Fibroblast of pulmonary artery (primary cell): ENCODE measurements at places on chromosomes 16 and 17.
A peak's percentile ranks its signal among the peaks of the same experiment; 100 is the strongest.

DNA sequence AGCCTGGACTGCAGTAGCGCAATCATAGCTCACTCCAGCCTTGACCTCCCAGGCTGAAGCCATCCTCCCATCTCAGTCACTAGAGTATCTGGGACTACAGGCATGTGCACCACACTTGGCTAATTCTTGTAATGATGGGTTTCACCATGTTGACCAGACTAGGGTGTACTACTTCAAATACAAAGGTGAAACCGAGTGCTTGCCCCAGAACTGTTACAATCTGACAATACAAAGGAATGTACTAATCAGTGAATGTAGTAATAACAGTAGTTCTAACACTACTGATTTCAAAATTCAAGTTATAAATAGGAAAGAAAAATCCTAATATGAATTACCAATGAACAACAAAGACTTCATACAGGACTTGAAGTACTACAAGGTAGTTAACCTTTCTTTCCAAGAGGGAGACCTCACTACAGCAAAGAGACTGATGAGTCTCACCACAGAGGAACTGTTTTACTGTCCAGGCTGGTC is 24.4 kb downstream of the CRK start:
- no peak for DNase-seq

DNA sequence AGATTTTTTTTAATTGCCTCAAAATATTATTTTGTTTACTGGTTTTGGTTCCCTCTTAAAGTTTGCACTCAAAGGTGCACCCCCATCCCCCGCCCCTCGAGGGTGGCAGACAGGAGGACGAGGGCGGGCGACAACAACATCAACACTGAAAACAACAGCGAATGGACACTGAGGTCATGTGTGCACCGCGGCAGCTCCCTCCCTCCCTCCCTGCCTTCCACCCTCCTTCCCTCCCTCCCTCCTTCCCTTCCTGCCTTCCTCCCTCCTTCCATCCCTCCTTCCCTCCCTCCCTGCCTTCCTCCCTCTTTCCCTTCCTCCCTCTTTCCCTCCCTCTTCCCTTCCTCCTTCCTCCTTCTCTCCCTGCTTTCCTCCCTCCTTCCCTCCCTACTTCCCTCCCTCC is 1.5 kb upstream of the OSGIN1 start:
- DNase-seq = no peak

GRCh38 chr16:29877266-29877961 is 14.4 kb upstream of the CDIPT start:
- DNase-seq = peak; percentile 36

DNA sequence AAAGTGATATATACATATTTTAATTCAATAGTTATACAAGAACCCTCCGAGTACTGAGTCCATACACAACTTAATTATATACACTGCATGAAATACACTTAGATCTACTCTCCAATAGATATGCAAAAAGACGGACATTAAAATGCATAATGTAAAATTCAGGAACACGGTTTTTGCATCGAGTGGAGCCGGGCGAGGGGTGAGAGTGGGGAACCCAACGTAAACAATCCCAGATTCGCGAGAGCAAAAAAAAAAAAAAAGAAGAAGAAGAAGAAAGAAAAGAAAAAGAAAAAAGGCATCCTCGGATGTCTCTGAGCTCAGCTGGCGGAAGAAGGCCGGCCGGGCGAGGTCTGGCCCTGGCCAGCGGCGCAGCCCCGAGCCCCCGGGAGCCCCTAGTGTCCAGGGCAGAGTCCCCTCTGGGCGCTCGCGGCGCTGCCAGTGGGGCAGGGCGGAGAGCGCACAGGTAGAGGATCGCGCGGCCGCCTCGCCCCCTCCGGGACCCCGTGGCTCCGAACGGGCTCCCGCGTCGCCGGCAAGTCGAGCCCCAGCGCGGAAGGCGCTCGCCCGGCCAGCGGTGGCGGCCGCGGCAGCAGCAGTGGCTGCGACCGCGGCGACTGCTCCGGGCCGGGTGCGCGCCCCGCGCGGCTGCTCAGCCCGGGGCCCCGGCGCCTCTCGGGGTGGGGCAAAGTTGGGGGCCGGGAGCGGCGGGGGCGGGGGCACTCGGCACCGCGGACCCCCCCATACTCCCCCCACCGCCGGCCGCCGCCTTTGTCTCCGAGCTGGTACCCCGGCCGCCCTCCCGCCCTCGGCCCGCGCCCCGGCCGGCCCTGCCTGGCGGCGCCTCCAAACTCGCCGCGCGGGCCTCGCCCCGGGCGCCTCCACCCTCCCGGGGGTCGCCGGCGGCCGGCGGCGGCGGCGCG is 9.6 kb upstream of the ZFHX3 start:
- peak; percentile 47 for DNase-seq

DNA sequence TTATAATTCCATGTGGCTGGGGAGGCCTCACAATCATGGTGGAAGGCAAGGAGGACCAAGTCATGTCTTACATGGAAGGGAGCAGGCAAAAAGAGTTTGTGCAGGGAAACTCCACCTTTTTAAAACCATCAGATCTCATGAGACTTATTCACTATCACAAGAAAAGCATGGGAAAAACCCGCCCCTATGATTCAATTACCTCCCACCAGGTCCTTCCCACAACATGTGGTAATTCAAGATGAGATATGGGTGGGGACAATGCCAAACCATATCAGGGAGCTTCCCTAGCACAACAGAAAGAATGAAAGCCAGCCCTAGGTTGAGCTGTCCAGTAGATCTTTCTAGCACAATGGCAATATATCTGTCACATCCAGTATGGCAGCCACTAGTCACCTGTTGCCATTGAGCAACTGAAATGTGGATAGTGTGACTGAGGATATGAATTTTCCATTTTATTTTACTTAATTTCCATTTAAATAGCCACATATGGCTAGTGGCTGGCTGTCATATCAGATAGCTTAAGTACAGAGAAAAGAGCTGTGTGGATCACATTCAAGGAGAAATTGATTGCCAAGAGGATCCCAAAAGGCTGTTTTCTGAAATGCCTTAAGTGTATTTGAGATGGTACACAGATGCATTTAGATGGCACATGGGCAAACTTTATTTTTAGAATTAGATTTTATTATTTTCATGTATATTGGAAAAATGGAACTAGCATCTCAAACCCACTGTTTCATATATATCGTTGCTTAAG is 273.0 kb downstream of the GRIN2A start:
- DNase-seq = no peak

GRCh38 chr17:51147650-51148049 is 5.7 kb upstream of the NME1 start:
- DNase-seq = no peak

GRCh38 chr17:69175262-69175624 is 33.5 kb upstream of the ABCA6 start:
- no peak for DNase-seq

GRCh38 chr17:68603027-68603426 is 1.9 kb upstream of the FAM20A start:
- no peak for DNase-seq

GRCh38 chr16:87351320-87351698 is 32.3 kb downstream of the FBXO31 start:
- no peak for DNase-seq

- DNase-seq = no peak
These were observed 12.2 kb downstream of the N4BP1 start for GRCh38 chr16:48597563-48598387.

DNA sequence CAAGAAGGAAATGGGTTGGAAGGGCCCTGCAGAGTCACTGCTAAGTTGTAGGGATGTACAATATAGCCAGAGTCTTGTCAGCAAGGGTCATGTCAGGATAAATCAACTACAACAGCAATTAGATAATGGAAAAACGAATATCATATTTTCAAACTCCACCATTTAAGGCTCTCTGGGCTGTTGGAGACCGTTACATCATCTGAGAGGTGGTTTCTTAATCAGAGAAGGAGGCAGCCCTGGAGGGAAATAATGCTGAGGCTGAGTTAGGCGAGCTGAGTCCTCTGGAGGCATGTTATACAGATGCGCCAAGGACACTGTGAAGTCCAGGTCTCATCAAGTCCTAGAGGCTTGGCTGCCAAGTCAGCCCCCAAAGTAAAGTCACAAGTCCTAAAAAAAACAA is 30.3 kb downstream of the LYRM9 start:
- no peak for DNase-seq

DNA sequence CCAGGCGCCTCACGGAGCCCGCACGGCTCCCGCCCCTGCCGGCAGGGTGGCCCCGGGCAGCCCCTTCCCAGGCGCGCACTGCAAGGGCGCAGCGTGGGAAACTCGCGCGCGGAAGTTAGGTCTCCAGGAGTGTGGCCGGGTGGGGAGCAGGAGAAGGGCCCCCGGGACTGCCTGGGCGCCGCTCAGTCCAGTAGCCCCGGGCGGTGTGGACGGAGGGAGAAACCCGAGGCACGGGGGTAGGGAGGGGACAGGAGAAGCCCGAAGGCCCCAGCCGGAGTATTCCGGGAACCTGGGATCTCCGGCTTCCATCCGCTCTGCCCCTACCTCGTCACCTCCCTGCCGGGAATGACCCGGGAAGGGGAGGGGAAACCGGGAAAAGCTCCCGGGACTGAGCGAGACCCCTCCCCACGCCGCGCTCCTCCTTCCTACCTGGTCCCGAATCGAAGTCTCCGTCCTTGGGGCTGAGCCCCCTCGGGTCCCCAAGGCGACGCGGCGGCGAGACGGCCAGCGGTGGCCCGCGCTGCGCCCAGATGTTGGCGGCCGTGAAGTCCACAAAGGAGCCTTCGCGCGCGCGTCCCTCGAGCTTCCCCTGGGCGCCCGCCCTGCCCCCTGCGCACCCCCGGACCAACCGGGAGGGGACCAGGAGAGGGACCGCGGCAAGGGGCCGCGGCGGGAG is 418 bp downstream of the SOCS3 start:
- DNase-seq = peak; percentile 48

GRCh38 chr16:11470676-11471415 is 115.9 kb downstream of the LITAF start:
- peak; percentile 3 for DNase-seq

DNA sequence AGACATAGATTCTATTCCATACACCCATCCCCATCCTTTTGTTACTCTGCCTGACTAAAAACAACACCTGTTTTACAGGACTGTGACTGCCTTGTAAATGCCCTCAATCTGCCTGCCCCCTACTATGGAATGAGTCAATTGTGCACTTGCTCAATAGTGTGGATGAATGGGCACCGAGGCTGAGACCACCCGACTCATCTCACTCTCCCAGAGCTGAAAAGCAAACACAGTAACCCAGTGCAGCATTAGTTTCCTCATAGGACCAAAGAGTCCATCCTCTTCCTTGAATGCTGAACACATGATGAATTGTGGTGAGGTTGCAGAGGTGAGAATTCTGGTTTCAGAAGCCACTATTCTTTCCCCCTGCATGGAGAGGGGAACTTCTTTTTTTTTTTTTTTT is 233.7 kb downstream of the ZFHX3 start:
- DNase-seq = no peak

DNA sequence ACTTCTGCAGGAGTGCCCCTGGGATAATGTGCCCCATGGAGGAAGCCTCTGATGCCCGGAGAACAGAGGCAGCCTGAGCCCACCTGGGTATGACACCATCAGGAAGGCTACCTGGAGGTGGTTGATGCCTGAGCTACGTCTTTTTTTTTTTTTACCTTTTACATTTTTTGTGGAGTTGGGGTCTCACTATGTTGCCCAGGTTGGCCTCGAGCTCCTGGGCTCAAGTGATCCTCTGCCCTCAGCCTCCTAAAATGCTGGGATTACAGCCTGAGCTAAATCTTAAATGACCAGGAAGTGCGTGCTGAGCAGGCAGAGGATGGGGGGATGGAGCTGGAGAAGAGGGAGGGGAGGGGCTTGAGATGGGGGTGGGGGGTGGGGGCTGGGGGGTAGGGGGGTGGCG is 32.7 kb downstream of the ABCC6 start:
- DNase-seq = no peak

DNA sequence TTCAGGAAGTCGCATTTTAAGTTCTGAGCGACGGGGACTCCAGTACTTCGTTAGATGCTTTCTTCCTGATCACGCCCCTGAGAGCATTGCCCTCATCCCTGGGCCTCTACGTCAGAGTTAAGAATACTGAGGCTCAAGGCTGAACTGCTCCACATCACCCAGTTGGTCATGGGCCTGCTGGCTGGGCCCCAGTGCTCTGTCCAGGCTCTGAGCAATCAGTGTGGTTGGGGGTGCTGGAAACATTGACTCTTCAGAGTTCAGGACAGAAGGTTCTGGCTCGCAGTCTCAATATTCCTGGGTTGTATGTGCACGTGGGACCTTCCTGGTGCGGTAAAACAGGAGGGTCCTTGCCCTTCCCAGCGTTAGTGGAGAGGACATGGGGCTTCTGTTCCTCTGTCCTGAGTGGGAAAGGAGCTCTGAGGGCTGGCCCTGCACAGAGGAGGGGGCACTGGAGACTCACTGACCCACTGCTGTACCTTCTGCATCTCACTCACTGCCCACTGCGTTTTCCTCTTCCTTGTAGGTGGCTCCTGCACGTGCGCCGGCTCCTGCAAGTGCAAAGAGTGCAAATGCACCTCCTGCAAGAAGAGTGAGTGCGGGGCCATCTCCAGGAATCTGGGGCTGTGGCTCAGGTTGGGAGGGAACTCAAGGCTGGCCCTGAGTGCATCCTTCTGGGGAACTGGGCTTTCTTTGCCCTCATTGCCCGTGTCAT is 518 bp downstream of the MT1E start:
- DNase-seq = peak; percentile 79

DNA sequence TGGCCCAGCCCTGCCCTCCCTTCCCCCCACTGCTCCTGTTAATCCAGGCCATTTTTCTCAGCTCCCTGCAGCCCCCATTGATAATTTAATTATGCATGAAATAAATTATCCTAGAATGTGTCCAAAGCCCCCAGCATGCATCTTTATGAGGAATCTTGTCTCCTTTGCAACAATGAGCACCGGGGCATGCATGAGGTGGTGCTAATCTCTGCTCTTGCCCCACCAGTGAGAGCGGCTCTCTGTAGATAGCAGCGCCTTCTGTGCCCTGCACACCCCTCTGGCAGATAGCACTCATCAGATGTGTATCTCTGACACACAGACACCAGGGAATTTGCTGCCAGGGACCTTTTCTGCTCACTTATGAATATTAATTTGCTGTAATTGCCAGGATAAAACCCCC is 140.2 kb upstream of the CDC42EP4 start:
- no peak for DNase-seq

GRCh38 chr17:48754500-48755261 is 26.1 kb upstream of the HOXB13 start:
- DNase-seq = no peak

DNA sequence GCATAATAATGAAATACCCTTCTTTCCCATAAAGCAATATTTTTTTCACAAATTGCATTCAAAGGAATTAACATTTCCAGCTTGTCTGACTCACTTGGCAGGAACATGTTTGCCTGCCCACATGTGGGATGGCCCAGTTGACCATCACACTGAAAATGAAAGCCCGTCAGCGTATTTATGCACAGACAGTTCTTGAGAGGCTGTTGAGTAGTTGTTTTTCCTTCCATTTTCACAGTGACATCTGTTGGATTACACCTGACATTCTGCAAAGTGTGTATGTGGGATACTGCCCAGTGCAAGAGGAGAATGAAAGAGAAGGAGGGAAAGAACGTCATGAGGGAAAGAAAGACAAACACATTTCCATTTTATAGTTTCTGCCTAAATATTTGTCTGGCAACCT is 29.7 kb downstream of the HS3ST4 start:
- no peak for DNase-seq

- DNase-seq = no peak
These were observed 249.7 kb upstream of the TBX2 start for GRCh38 chr17:61149862-61150362.
